ENCODE measurements at places on chromosomes 1 and 21.

- DNase-seq: no peak
Measured at GRCh38 chr1:244255426-244255965, 196.2 kb downstream of the ADSS2 start.

DNA sequence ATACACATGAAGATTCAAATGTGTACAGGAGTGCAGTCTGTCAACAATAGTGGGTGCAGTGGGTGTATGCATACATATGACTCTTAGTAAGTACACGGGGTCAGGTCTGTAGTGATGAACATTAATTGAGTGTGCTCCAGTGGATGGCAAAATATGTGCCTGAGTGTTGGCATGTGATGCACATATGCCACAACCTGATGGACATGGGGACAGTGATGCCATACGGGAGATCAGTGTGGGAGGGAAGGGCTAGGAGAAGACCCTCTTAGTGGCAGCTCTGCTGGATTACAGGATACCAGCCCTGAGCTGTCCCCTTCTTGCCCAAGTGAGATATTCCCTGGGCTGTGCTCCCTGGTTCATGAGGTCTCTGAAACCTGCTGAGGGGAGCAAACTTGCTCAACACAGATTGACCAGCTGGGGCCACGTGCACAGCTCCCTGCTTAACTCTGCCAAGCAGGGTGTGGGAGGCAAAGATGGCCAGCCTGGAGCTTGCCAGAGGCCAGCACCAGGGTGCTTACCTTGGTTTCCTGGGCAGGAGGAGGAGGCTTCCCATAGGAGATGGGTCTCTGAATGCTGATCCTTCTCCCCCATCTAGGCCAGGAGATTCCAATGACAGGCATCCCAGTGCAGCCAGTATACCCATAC, 2.2 kb downstream of the SHISA4 start:
- no peak for DNase-seq

DNA sequence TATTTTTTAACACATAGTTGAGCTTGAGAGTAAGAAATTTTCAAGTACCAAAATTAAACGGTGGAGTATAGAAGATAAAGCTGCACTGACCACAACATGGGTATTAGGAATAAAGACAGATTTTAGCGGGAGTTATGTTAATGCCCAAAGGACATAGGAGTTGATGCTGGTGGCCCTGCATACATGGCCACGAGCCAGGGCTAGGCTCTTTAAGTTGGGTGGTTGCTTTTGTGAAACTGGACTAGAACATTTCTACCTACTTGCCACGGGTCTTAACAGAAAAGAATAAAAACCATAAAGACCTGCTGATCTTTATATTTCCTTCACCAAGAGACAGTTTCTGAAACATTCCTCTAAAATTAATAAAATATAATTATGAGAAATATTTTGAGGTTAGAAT, 14.9 kb downstream of the EDEM3 start:
- DNase-seq: no peak

GRCh38 chr1:248804771-248805681, 20.7 kb downstream of the SH3BP5L start:
- DNase-seq: no peak

Data from endothelial cell of umbilical vein (primary cell).